ENCODE measurements at places on chromosomes 11 and 22.

DNA sequence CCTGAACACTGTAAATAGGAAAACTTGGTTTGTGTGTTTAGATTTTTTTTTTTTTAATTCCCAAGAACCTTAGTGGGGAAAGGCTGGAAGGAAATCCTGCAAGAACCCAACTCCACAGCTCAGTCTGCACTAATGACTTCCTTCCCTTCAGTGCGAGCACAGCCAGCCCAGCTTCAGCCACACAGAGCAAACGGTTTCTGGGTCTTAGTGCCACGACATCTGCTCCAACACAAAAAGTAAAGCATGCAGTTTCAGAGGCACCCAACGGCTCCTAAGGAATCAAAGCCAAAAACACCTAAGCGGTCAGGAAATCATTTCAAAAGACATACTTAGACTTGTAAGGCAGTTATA is 236.1 kb downstream of the TTC28 start:
- no peak for DNase-seq

GRCh38 chr11:92929246-92929645 is 40.2 kb upstream of the MTNR1B start:
- no peak for DNase-seq

DNA sequence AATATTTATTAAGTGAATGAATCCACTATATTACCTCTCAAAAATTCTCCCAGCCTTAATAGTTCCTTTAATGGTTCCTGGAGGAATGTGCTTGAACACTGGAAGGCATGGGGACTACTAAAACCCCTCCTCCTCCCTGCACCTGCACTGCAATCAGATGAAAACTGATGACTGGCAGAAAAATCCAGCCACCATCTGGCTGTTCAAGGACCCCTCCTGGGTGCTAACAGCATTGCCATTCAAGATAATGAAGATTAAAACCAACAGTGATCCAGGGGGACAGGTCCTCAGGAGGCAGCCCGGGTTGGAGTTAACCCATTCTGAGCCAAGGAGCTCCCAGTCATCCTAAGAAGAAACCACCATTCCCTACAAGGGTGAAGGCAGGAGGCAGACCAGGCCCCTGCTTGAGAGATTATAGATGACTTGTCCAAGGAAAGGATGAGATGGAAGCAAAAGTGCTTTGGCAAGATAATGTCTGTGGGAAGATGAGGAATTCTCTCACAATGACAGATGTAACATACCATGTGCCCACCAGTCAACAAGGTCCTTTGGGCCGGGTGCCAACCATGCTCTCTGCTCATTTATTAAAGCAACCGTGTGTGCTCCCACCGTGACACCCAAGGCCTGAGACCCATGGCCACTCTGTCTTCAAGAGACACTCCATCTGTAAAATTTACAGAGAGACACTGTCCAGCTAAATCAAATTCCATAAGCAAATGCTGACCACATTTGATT is 90.6 kb downstream of the LARGE1 start:
- peak; percentile 48 for DNase-seq

DNA sequence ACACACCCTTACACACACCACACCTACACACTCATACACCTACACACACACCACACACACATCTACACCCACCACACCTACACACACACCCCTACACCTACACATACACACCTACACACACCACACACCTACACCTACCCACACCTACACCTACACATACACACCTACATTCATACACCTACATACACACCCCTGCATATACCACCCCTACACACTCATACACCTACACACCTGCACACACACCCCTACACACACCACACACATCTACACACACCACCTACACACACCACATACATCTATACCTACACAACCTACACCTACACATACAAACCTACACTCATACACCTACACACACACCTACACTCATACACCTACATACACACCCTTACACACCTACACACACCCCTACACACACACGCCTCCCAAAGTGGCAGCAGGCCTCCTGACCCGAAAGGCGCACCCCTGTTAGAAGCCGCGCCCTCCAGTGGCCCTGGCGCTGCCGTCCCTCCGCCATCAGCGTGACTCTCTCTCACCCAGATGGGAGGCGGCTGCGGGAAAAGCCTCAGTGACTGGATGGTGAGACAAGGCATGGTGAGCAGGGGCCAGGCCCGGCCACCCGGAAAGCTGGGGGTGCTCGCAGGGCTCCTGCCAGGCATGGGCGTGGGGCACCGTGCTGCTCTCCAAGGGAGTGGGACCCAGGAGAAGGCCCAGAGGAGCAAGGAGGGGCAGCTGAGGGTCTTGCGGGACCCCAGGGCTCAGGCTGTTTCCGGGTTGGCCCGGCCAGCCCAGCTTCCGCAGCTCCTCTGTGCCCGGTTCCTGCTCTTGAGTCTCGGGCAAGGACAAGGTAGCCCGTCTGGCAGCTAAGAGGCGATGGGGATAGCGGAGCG is 37.0 kb upstream of the HMOX1 start:
- DNase-seq, result no peak

- DNase-seq, result no peak
Observed at GRCh38 chr11:35141571-35141971, 2.6 kb downstream of the CD44 start.

DNA sequence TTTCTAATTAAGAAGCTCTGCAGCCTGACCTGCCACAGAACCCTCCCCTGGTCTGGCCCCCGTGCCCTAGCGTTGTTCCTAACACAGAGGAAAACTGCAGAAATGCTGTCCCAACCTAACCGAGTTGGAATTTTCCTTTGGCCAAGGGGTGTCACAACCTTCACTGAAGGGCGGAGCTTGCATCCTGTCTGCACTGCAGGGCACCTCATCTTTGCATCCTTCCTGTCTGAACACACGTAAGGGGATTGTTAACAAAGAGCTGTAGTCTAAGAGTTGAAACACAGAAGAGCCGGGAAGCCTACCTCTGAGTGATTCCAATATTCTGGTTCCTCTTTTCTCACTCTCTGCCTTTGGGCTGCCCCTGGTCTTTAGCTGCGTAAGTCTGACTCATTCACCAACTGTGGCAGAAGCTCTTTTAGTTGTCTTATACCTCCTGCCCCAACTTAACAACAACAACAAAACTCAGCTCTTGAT is 1.6 kb downstream of the DIXDC1 start:
- DNase-seq, result no peak

Measured in NCI-H2171 (cell line).